ENCODE measurements at places on chromosomes 6 and 20. TPM values are rescaled to one million over a fixed set of nuclear protein-coding genes. Genes with fewer than 3 reads are reported as not detected.

The PRRT1 gene
- total RNA-seq = 6.1 TPM

The EYA4 gene
- 5.3 TPM for total RNA-seq

The KCNK17 gene
- total RNA-seq = 2.6 TPM

The ASCC3 gene
- 36.9 TPM for total RNA-seq

The EBF4 gene
- total RNA-seq = 15.3 TPM

The KCNK16 gene
- total RNA-seq = not detected

The RIPK1 gene
- total RNA-seq = 25.9 TPM

The TCF19 gene
- total RNA-seq = 5.9 TPM

The TMEM74B gene
- total RNA-seq = 7.1 TPM

The PPIL6 gene
- total RNA-seq = 7.1 TPM

The RBPJL gene
- not detected for total RNA-seq

The C6orf163 gene
- total RNA-seq = 4.7 TPM

- no peak for DNase-seq
Observed at GRCh38 chr6:116557893-116558292, 4.3 kb downstream of the CALHM4 start.

- no peak for DNase-seq
Observed at GRCh38 chr20:47355489-47356219, 845 bp downstream of the ZMYND8 start.

GRCh38 chr6:142566628-142567396 is 265.0 kb downstream of the ADGRG6 start:
- no peak for DNase-seq

DNA sequence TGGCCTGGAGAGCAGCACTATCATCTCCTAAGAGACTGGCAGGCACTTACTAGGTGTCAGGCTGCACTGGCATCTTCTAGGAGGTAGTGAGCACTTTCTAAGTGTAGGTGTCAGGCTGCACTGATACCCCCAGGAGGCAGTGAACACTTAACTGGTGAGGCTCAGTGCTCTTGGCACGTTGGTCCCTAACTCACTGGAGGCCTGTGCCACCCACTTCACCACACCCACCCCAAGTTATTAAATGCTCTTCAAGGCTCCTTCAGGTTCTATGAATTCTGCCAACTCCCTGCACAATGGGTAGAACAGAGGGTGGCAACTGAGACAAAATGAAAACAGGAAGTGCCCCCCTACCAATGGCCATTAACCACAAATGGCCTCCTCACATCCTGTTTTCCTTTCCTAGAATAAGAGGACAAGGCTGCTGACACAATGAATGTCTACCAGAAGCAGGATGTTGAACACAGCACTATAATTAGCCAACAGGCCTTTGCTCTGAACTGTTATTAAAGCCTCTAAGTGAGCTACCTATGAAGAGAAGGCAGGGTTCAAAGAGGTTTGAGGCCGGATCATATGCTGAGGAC is 29.4 kb downstream of the NCOA5 start:
- DNase-seq = no peak

GRCh38 chr20:4369119-4369797 is 352.5 kb upstream of the PRND start:
- DNase-seq = no peak

GRCh38 chr20:35893942-35894341 is 60.4 kb downstream of the SCAND1 start:
- no peak for DNase-seq

DNA sequence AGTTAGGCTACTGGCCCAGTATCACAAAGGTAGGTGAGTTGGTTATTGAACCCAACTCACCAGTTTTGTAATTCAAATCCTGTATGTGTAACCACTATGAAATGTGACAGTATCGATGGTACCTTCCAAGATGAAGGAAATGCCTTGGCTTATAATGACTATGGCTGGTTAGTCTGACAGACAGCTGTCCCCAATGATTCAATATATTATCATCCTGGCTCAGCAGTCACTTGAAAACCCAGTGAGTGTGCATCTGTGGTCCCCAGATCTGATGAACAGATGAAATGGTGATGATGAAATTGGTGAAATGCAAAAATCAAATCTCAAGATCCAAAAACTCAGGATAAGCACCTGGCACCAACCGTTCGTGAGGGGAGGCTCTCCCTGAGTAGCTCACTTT is 54.8 kb downstream of the TNFRSF21 start:
- DNase-seq = no peak

- DNase-seq = no peak
Observed at GRCh38 chr6:106677282-106677681, 47.9 kb downstream of the QRSL1 start.

DNA sequence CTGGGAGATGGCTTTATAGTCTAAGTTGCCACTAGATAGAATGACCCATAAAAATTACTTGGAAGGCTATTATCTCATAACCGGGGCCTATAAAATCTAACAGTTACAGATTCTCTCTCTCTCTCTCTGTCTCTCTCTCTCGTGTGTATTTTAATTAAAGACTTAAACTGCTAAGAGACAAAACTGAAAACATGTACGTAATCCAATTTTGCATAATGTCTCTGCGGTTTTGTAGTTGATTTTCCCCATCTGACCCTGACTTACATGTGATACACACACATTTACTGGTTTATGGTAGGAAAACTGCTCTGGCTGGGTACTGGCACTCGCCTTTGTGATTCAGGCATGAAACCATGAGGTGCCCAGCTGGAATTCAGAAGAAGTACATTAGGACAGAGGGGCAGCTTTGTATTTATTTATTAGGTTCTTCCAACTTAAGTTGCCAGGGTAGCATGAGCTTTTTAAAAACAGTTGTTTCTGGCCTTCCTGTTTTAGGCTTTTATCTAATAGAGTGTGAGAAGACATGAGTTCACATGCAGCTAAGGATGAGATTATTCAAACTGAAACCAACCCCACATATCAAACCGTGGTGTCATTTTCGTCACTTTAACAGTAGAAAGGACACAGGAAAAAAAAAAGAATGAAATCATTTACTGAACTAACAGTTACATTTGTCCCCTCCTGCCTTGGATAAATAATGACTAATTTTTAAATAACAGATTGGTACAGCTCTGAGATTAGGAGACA is 182.5 kb downstream of the GMPR start:
- no peak for DNase-seq

- no peak for DNase-seq
Observed at GRCh38 chr6:82371799-82372546, 8.4 kb downstream of the TPBG start.

DNA sequence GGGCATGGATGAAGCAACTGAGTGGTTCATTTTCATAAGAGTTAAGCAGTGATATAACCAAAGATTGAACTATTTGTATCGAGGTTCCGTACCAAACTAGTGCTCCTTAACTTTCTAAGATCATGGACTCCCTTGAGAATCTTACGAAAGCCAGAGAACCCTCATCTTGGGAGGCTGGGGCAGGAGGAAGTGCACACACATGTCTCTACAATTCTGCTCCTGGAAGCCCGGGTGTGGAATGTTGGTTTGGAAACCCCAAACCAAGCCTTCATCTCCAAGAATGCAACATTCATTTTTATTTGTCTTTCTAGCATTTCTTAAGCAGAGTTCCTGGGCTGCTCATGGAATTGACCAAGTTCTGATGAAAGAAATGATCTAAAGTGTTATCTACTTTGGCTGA is 250.5 kb upstream of the PRND start:
- DNase-seq = no peak

DNA sequence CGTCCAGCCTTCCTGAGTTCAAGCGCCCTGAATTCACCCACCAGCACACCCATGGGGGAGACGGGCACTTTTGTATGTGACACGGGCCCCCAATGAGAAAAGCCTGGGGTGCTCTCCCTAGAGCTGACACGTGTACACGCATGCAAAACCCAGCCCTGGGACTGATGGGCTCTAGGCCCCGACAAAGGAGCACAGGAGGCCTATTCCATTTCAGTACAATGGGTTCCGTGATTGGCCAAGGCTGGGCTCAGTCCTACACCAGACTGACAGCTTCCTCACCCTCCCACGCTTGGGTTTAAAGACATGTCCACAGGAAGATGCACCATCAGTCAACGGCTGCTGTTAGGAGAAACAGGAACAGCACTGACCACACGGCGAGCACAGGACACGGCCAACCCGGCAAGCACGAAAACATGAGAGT is 8.8 kb downstream of the ZBTB46 start:
- DNase-seq = no peak

- no peak for DNase-seq
Observed at GRCh38 chr6:112235956-112236355, 18.4 kb downstream of the LAMA4 start.

DNA sequence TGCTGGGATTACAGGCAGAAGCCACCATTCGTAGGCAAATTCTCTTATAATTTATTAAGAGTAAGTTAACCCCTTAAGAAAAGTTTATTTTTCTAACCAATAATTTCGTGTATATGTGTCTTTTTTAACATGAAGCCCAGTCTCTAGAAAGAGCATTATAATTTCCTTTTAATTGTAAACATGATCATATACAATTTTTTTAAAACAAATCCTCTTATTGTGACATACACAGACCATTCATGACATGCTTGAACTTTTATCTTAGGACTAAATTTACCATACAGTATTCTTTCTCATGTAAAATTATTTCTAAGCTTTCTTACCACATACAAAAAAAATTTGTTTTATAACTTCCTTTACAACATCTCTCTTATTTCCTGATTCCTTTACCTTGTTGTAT is 6.7 kb downstream of the ACOT13 start:
- DNase-seq = no peak

- no peak for DNase-seq
Observed at GRCh38 chr6:112113431-112113830, 26.0 kb downstream of the FAM229B start.

DNA sequence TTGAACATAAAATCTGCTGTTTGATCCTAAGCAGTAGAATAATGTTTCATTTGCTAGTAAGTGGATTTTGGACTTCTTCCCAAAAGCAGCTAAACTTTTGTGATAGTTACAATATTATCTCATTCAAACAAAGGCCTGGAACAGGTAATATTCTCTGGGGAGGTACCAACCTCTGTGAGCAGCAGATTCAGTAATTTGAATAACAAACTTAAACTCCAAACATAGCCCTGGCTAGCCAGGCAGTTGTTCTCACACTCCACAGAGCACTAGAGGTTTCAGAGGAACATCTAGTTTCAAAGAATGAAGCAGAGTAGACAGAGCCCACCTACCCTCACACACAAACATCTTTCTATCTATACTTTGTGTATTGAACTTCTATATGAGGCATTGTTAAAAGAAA is 40.9 kb downstream of the LGSN start:
- no peak for DNase-seq

DNA sequence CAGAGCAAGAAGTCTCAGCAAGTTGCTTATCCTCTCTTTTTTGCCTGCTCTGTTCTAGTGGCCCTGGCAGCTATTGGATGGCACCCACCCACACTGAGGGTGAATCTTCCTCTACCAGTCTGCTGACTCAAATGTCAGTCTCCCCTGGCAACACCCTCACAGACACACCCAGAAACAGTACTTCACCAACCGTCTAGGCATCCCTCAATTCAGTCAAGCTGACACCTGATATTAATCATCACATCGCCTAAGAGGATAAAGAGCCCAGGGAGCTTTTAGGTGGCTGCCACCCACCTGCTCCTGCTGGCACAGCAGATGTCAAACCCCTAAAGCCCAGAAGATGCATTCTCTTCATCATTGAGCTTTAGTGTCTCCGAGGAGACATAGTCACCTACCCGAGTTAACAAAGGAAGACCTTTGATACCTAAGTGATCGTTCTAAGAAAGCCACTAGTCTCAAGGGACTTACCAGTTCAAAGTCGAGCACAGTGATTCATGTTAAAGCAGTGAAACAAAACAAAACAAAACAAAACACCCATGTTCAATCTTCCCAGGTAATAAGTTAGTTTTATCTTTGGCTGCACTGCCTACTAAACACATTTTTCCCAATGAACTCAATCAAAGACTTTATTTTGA is 97.7 kb upstream of the KCNQ5 start:
- no peak for DNase-seq

DNA sequence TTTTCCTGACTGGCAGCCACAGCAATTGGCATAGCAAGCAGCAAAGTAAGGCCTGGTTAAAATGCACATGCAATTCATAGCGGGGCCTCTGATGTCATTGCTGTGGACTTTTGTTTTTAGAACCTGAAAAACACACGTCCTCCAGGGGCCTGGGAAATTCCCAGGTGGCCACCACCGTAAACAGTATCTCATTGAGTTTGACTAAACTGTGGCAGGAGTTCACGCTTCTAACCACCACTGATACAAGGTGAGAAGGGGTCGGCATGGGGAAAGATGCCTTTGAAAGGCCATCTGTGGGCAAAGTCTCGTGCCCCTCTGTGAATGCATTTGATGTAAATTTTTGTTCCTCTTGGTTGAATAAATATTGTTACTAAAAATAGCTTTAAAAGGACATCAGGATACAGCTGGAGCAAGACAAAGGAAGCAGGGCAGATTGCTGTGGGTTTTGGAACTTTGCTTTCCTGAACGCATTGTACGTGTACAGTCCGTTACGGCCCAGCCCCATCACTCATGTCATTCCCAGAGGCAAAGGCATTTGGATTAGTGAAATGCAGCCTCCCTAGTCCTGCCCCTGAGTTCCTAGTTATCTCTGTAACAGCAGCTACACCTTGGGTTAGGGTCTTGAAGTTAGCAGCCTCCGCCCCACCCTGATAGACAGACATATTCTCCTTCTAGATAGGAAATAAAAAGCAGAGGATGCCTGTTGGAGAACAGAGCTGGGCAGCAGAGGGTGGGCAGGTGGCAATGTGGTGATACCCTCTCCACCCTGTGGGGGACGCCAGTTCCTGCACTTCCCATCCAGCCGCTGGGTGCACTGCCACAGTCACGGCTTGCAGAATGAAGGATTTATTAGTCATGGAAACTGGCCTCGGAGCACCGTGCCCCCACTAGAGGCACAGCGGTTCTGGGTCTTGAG is 80.3 kb downstream of the ZDHHC14 start:
- no peak for DNase-seq

DNA sequence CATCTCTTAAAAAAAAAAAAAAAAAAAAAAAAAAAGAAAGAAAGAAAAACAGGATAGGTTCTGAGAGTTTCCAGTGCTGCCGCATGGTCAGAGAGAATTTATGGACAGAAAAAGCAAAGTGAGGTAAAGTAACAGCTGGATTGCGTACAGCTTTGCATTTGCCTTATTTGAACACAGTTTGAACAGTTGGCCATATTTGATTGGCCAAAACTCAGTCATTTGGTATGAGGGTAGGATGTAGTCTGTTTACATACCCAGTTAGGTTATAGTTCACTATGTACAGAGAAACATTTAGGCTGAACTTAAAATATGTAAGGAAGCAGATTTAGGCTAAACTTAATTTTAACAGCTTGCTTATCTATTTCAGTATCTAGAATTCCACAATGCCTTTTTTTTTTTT is 17.5 kb upstream of the L3MBTL1 start:
- DNase-seq = no peak

GRCh38 chr6:151551223-151551857 is 57.5 kb downstream of the CCDC170 start:
- no peak for DNase-seq

GRCh38 chr20:59149678-59150504 is 13.7 kb upstream of the ZNF831 start:
- no peak for DNase-seq
